ENCODE measurements at places on chromosomes 6 and 20.

DNA sequence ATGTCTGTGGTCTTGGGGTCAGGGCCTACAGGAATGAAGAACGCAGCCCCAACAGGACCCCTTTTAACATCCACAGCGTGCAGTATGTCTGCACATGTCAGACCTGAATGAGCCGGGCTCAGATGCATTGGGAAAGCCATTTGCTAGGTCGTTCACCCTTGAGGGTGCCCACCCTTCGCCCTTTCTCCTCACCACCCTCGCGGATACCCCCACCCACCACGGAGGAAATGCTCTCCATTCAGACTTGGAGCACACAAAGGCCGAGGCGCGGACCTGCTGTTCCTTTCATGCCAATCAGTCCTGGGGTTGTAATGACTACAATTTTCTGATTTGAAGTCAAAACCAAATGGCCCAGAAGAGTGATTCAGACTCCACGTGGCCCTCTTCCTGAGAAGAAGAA, 62.7 kb downstream of the EDN3 start:
- no peak for DNase-seq

- DNase-seq, result no peak
Observed at GRCh38 chr20:33252460-33252859, 16.7 kb downstream of the BPIFA1 start.

DNA sequence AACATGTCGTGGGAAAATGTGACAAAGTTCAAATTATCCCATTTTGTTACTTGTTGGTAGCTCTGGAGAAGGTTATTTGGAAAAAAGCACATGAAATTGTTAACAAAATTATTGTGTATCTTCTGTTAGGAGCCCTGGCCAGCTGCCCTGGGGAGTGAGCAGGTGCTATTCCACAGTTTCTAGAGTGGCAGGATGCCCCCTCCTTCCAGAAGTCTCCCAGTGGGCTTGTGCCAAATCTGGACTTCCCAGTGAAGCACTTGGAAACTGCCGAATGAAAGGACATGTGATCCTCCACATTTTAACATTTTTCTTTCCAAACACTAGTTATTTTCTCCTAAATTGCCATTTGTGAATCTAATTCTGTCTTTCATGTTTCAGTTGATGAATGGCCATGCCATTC, 66.9 kb upstream of the CLDN20 start:
- DNase-seq, result no peak

DNA sequence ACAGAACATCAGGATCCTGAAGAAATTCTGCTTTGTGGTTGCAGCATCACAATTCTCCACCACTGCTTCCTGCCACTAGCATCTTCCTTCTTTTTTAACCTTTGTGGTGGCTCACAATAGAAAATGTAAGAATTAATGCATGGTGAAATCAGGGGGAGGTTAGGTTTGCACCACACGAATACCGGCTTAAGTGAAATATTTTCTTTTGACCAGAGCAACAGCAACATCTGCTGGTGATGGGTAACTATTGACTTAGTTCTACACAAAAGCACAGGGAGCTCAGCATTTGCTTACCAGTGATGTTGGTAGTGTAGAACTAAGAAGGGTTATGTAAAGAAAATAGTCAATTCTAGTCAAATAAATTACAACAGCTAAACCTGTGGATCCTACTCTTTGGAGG, 280.5 kb downstream of the SYNE1 start:
- DNase-seq, result no peak

GRCh38 chr6:7725849-7726415, at the start of gene BMP6:
Gene BMP6, plus strand, starts transcription at chr6:7726099. Its CDS starts 857 bp downstream, at chr6:7726956.
- peak; percentile 79 for DNase-seq

DNA sequence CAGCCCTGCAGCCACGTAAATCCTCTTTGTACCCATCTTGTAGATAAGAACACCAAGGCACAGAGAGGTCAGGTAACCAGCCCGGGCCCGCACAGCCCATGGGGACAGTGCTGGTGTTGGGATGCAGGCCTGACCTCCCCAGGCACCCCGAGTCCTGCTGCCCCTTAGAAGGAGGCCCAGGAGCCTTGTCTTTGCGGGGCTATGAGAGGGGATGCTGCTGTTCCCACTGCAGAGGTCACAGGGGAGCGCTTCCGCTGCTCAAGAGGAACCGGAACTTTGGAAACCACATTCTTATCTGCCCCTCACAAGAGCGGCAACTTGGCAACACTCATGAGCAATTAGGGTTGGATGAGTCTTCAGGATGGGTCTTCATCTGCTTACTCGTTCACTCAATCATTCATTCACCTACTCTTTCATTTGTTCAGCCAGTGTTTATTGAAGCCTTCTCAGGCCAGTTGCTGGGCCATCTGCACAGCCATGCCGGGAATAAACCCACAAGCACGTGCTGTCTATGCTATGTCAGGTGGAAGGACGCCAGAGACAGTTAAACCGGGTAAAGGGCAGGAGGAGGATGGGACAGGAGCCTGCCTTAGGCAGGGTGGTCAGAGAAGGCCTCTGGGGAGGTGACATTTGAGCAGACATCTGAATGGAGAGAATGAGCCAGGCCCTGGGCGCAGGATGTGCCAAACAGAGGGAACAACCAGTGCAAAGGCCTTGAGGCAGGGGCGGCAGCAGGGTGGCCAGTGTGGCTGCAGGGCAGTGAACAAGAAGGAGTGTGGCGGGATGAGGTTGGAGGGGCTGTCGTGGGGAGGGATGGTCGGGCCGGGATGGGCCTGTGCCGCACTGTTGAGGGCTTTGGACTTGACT, 60.8 kb downstream of the RBM38 start:
- DNase-seq, result no peak

DNA sequence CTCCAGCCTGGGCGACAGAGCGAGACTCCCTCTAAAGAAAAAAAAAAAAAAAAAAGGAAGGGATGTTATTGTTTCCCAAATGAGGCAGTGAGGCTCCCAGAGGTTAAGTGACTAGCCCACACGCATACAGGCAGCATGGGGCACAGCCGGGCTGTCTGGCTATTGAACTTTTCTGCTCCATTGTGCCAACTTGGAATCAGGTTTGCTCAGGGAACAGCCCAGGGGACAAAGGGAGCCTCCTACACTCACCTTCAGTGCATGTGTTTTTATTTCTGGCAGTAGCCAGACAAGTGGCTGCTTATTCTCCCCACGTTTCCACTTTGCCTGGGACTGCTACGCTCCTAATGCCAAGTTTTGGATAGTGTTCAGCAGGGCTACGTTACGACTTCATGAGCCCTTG, 10.7 kb downstream of the ETV7 start:
- DNase-seq, result no peak

GRCh38 chr6:3406891-3407809, 49.7 kb downstream of the SLC22A23 start:
- DNase-seq, result no peak

DNA sequence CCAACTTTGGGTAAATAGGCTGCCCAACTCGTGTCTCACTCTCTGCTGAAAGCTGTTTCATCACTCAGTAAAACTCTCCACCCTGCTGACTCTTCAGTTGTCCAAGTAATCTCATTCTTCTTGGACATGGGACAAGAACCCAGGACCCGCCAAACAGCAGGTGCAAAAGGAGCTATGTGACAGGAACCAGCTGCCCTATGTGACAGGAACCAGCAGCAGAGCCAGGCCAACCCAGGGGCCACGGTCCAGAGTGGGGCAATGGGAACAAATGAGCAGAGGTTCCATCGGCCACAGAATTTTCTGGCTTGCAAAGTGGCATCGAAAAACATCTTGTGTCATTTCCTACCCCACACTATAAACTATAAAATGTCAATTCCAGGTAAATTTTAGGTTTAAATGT, 56.5 kb downstream of the MOXD1 start:
- DNase-seq, result no peak

DNA sequence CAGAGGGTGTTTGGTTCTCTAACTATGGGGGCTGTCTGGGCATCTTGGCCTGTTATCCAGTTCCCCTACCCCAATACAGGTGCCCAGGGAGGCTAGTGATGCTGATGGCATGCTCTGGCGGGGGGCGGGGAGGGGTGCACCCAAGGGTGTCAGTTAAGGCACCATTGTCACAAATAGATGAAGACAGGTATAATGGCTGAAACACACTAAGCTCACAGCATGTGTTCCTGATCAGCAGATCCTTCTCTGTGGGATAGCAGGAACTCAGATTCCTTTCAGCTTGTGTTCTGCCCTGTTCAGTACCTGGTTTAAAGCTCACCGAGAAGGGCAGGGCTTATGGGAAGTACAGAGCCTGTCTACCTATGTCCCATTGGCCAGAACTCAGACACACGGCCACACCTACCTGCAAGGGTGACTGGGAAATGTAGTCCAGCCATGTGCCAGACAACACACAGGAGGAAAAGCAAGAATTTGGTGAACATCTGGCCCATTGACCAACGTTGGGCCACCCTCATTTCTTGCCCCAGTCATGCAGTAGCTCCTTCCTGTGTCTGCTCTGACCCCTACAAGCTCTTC, 3.4 kb upstream of the RSPO4 start:
- no peak for DNase-seq

GRCh38 chr20:59817846-59818615, 115.4 kb downstream of the SYCP2 start:
- no peak for DNase-seq

DNA sequence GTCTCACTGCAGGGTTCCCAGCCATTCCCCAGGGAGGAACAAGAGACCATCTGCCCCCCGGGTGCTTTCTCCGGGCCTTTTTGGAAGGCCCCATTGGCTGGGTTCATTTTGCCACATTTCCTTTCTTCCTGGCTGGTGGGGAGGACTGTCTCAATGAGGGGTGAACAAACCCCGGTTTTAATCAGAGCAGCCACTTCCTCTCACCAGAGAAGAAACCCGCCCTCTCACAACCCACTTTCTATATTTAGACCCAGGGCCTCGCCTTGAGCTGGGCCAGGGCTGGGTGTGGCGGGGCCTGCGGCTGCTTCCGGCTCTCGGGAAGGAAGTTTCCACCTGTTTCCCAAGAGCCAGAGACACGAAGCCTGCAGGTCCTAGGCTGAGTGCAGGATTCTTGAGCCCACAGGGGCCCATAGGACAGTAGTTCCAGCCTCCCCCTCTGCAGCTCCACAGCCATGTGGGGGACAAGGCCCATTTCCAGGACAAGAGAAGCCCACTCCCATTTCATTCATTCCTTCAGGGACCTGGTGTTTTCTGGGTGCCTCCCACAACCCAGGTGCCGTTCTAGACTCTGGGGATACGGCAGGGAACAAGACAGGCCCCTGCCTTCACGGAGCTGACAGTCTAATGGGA, 41.8 kb downstream of the RBM38 start:
- no peak for DNase-seq

- no peak for DNase-seq
Observed at GRCh38 chr6:33577718-33578117, 2.4 kb downstream of the BAK1 start.

GRCh38 chr6:130354322-130354721, 11.5 kb upstream of the TMEM200A start:
- DNase-seq, result no peak

- no peak for DNase-seq
Observed at GRCh38 chr20:35344354-35344837, 52.2 kb upstream of the FAM83C start.

DNA sequence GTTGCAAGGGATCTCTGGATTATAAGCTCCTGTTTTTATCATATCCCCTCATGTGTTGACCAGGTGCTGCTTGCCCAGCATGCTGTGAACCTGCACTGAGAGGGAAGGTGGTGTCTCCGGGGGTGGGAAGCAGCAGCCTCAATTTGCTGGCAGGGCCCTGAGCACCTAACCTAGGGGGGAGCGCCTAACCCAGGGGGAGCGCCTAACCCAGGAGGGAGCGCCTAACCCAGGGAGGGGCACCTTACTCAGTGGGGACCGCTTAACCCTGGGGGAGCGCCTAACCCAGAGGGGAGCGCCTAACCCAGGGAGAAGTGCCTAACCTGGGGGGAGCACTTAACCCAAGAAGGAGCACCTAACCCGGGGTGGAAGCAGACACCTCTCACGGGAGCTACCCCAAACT, 83.3 kb upstream of the QKI start:
- DNase-seq, result no peak

DNA sequence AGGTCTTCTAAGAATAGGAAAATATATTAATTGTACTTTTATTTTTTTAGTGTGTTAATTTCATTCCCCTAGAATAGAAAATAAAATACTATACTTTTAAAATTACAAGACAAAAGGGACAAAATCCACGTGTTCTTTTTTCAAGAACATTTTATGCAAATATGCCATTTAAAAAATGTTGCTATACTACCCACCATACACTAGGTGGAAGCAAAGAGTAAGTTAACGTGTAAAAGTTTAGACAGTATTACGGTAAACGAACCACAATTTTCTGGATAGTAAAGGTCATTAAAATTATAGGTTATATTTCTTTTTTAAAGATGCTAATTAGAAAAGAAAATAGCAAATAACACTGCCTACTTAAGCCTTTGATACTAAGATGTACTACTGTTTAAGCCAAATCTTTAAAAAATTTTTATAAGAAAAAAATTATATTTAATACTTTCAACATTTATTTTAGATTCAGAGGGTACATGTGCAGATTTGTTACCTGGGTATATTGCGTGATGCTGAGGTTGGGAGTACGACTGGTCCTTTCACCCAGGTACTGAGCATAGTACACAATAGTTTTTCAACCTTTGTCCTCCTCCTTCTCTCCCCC, 287.6 kb downstream of the PHF3 start:
- no peak for DNase-seq

- no peak for DNase-seq
Observed at GRCh38 chr20:11249683-11250082, 575.9 kb upstream of the JAG1 start.

DNA sequence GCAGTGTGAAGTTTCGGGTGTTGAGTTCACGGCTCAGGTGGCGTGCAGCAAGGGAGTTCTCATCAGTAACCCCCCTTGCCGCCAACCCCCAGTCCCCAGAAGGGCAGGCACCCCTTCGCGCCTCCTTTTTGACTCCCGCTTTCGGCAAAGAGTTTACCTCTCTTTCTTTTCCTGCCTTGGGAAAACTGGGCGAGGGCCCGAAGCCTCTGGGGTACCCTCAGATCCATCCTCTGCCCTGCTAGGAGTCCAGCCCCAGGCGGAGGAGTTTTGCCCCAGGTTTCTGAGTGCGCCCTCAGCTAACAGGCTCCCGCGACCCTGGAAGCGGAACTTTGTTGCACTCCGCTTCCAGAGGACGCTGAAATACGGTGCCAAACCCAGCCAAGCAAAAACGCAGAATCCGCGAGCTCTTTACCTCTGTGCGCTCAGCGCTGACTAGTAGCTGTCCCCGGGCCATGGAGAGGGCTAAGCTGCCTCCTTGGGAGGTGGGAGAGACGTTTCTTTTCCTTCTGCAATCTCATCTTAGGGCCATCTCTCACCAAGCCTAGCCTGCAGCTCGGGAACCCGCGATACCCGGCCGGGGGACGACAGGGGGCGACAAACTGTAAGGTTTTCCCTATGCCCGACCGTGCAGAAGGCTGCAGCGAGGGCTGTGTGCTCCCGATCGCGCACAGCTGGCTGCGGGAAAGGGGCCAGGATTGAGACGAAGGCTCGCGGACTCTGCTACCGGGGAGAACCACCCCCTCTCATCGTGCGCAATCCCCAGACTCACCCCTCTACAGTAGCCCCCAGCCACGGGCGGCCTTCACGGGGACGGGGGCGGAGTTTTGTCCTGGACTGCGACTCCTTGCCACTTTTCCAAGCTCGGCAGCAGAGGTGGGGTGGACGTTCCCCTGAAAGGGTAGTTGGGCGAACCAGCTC, 2.7 kb upstream of the PAX1 start:
- no peak for DNase-seq

DNA sequence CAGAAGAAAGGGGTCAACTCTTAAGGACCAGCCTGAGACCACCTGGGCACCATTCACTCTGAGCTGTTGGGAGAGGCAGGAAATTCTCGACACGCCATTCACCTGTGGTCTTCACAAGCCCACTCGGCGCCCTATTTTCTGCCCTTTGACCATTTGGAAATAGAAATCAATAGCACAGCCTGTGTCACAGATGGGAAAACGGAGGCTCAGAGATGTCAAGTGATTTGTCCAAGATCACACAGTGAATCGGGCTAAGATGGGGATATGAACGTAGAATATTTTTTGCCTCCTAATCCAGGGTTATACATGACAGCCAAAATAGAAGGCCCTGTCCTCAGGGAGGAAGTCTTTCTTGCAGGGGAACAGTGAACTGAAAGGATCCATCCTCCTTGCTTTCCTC, 3.0 kb upstream of the APOBEC2 start:
- no peak for DNase-seq
